ENCODE measurements at places on chromosomes 4 and X.
A peak's percentile ranks its signal among the peaks of the same experiment; 100 is the strongest.

GRCh38 chrX:16114611-16115010 is 8.8 kb upstream of the GRPR start:
- no peak for DNase-seq

- no peak for DNase-seq
Observed at GRCh38 chr4:79160962-79161361, 164.9 kb downstream of the NAA11 start.

DNA sequence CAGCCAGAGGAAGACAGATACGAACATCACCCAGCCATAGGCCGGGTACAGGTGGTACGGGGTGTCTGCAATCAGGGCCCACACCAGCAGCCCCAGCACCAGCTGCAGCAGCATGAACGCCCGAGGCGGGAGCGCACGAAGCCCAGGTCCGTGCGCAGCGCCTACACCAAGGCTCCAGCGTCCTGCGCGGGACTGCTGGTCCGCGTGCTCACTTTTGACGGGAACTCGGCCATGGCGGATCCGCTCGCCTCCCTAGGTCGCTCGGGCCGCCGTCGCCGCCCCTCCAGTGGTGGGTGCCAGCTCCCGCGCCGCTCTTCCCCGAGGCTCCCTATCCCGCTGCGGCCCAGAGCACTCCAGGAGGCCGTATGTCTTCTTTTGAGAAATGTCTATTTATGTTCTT is 181.2 kb upstream of the DIPK2B start:
- DNase-seq: no peak

- DNase-seq: no peak
Observed at GRCh38 chr4:173805884-173806283, 275.9 kb upstream of the HAND2 start.

DNA sequence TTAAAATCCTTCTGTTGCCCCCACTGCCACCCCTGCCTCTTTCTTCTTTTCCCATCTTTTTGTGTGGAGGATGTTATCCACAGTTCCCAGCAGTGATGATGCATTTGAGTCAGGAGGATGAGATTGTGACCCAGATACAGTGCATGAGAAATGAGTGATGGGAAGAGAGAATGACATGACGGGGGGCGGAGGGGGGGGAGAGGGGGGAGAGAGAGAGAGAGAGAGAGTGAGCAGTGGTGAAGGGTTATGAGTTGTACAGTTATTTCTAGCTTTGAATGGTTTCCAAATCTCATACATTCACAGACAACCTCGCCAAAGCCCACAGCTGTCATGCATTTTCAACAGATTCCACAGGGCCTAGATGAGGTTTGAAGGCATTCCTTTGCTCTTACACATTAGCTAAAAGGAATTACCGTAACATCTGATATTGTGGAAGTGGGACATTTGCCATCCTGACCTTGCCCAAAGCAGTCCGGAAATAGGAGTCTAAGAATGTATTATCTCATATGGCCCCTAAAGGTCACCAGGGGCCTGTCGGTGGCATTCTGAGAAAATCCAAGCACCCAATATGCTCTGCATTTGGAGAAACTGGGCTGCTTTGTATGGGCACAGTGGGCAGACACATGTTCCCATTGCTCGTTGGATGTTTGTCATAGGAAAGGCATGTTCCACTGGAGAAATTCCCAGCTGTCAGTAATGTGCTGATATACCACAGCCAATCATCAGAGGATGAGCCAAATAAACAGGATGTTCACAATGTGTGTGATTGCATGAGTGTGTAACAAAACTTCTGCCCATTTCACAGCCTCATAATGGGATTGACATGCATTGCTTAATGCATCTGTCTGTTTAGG is 435.8 kb downstream of the SPRY1 start:
- peak; percentile 97 for DNase-seq

DNA sequence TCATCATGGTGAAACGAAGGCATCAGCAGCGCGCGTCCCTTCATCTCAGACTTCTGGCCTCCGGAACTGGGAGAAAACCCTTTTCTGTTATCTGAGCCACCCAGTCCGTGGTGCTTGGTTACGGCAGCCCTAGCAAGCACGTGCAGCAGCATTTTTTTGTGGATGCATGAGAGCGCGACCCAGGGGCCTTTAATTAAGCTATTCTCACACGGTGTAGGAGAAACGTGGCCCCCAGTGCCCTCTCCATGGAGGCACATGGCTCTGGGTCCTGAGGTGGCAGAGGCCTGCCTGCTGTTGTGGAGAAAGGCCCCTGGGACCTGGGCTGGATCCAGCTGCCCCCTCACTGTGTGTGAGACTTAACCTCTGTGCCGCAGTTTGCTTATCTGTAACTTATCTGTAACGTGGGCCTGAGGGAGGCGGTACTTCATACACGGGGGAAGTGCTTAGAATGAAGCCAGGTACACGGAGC is 9.5 kb downstream of the CLCN4 start:
- DNase-seq: no peak

DNA sequence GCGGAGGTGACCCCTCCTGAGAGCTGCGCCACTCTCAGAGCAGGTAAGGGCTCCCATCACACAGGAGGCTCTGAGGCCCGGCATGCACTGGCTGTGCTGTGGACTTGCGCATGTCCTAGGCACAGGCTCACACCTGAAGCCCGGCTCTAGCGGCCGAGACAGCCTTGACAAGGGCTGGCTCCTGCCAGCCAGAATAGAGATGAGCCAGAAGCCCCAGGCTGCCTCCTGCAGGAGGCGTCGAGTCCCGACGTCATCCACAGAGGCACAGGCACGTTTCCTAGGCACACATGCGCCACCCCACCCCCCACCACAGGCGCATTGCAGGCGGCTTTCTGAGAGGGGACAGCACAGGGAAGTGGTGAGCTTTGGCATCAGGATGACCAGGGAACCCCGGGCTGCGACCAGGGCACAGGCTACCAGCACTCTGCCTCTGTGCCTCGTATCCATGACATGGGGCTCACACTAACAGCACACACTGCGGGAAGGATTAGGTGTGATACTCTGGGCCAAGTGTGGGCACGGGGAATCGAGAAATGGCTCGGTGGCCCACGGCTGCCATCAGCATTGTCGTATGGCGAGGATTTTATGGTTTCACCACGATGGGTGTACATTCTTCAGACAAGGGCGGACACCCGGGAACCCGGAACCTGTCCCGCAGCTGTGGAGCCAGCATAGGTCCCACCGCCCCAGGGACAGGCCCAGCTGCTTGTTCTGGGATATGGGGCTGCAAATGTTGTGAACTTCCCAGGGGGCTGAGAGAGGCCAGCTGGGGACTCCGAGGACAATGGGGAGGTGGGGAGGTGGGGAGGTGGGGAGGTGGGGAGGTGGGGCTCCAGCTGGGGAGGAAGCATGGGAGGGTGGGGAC is 90.7 kb upstream of the ADRA2C start:
- DNase-seq: no peak

- no peak for DNase-seq
Observed at GRCh38 chr4:66160606-66161005, 490.3 kb upstream of the EPHA5 start.

DNA sequence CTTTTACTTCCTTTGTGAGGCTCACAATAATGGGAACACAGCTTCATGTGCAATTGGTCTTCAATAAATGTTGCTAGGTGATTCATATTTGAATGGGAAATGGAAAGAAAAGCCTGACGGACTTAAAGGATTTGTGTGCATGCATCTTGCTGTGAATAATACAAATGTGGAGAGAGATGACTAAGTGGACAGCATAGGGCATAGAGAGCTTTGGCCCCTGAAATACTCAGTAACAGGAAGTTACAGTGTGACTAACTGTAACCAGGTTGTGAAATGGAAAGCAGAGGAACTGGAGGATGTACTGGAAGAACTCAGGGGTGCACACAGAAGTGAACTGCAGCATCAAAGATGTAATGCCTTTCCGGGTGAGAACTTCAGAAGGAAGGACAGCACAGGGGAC is 206.7 kb downstream of the MGST2 start:
- no peak for DNase-seq

DNA sequence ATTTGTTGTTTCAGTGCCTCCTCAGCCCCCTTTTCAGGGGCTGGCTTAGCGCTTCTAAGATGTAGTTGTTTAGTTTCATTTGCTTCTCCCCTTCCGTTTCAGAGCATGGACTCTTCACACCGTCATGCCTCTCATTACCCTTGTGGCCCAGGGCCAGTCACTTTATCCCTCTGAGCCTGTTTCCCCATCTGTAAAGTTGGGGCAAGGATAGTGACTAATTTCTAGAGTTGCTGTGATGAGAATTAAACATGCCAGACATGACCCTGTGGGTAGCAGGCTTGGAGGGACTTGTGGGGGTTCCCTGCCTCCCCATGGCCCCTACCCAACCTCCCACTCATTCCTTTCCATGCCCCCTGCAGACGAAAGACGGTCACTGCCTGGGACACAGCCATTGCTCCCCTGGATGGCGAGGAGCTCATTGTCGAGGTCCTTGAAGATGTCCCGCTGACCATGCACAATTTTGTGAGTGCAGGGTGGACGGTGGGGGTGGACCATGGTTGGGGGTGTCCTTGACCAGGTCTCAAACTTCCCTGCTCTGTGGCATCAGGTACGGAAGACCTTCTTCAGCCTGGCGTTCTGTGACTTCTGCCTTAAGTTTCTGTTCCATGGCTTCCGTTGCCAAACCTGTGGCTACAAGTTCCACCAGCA is 3.6 kb downstream of the ARAF start:
- no peak for DNase-seq

- DNase-seq: peak; percentile 69
Observed at GRCh38 chr4:6986072-6986780, 56.9 kb upstream of the TADA2B start.

DNA sequence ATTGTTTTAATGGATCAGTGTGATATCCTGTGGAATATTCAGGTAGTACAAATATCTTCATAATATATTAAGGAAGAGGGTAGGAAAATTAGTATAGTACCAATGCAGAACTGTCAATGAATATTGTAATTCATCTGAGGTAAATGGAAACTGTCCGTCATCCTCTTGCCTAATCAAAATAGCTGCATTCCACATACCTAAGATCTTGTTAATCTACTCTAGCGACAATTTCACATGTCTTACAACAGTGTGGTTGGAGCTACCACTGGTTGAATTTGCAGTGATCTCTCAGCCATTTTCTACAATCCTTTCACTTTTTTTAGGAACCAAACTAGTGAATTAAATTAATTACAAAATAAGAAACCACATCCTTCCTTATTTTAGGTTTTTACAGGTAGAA is 117.5 kb downstream of the PCDH18 start:
- no peak for DNase-seq

DNA sequence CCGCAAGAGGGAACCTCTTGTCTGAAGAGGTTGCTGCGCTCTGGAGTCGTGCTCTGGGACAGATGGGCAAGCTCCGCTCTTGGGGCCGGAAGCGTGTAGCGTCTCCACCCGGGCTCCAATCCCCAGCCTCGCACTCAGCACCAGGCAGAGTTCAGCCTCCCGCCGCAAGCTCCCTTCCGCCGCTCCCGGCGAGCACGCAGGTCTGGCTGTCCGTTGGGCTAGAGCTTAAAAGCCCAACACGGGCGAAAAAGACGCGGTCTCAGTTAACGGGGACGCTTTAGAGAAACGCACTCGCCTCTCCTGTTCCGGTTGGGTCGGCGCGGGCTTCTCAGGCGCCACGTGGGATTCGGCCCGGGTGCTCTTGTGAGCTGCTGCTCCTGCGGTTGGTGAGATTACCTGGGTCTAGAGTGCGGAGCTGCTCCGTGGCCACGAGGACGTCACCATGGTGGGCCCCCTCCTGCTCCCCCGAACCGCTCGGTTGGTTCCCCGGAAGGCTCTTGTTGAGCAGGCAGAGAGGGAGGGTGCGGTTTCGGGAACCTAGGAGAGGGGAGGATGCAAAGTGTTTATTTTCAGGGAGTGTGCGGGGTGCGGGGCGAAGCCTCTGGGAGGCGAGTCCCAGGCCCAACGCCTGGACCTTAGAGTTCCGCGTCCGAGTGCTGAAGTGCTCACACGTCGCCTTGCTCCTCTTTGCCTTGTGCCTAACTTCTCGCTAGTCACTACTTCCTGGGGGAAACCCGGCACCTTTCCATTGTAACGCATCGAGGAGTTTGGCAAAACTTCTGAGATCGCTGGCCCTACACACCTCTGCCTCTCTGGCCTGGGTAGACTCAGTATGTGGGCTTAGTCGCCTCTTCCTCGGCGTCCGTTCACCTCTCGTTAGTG is at the start of gene TMA16:
TMA16 (plus strand) TSS at position 331 of the 882 bp plus-strand sequence; CDS start at position 443, 112 bp downstream.
- DNase-seq: peak; percentile 92

GRCh38 chr4:3708103-3708510 is 58.1 kb upstream of the ADRA2C start:
- DNase-seq: no peak

DNA sequence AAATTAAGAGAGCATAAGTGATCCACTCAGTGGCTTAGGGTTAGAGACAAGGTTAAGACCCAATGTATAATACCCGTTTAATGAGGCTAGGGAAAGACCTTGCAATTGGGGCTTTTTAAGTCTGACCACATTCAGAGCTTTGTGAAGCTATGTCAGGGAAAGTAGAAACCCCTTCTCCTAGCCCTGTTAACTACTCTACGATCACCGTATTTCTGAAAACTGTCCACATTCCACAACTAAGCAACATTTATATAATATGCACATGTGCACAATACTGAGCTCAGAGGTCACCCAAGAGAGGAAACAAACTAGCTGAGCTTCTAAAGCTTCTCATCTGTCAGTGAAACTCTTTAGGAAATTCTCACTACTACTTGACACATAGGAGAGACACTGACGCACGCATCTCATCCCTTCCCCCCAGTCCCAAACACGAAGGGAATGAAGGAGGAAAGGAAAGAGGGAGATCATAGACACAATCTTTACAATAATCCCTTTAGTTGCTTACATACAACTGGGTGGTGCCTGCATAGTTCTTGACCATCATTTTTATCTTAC is 56.2 kb downstream of the METTL14 start:
- no peak for DNase-seq

DNA sequence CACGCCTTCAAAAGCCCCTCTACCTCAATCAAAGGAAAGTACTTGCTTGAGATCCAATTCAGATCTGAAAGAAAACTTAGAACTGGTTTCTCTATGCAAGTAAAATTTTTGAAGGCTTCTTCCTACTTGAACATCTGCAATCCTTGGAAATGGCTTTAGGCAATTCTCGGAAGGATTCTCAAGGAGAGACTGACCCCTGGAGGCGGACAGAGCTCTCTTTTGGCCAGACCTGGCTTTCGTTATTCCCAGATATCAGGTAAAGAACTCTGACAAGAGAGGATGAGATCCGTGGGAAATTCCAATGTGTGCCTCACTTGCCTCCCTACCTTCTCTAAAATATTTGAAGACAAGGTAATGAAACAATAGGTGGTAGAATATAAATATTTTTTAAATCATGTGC is 670.3 kb upstream of the FAM241A start:
- peak; percentile 16 for DNase-seq

- DNase-seq: no peak
Observed at GRCh38 chr4:2290974-2291704, 29.2 kb upstream of the MXD4 start.

DNA sequence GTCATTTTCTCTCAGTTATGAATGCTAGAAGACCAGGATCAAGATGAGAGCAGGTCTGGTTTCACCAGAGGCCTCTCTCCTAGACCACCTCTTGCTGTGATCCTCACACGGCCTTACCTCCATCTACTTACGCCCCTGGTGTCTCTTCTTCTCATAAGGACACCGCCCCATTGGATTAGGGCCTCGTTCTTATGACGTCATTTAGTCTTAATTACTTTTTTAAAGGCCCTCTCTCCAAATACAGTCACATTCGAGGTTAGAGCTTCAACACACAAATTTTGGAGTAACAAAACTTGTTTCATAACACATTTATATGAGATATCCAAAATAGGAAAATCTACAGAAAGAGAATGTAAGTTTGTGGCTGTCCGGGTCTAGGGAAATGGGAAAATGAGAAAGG is 391.0 kb upstream of the PITX2 start:
- no peak for DNase-seq
